ENCODE measurements at places on chromosomes 6 and 20. TPM values are rescaled to one million over a fixed set of nuclear protein-coding genes. Genes with fewer than 3 reads are reported as not detected.

- no peak for DNase-seq
Observed at GRCh38 chr6:42349753-42350511, 101.8 kb downstream of the TRERF1 start.

Gene PTPRK
- total RNA-seq = 89.8 TPM

Gene ZMYND8
- 29.7 TPM for total RNA-seq

Gene C6orf132
- 21.3 TPM for total RNA-seq

GRCh38 chr6:139852488-139853140 lies 478.2 kb upstream of the CITED2 start:
- DNase-seq = peak; percentile 42

Gene PTPN1
- total RNA-seq = 80.5 TPM

GRCh38 chr6:17395112-17395511 lies 1.7 kb downstream of the CAP2 start:
- DNase-seq = no peak

- no peak for DNase-seq
Observed at GRCh38 chr6:121961619-121962125, 437.8 kb upstream of the HSF2 start.

Gene SAMD5
- 2.6 TPM for total RNA-seq

GRCh38 chr6:315921-316752 lies 23.9 kb downstream of the DUSP22 start:
- DNase-seq = no peak

DNA sequence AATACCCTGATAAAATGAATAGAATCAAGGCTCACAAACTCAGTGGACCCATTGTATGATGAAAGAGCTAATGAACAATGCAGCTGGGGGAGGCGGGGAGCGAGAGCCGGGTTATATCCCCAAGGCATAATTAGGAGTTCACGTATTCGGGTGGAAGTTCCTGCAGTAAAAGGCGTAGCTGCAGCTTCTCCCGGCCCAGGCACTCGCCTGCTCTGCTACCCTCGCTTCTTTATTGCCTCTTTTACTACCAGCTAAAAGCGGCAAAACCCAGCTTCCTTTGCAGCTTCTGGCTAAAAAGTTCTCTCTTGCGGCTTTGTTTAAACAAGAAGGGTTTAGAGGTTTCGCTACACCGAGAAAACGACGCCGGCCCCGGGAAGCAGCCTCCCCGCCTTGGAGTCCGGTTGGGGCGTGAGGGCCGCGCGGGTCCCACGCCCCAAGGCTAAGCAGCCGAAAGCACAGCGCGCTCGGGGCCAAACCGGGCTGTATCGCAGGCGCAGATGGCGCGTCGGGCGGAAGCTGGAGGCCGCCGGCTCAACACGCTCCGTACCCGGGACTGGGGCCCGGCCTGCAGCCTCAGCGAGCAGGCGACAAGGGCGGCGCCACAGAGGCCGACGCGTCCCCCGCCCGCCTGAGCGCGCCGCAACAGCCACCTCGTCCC lies 1.6 kb downstream of the ZBTB2 start:
- DNase-seq = peak; percentile 58

- no peak for DNase-seq
Observed at GRCh38 chr20:45452772-45453691, 16.5 kb upstream of the WFDC2 start.

DNA sequence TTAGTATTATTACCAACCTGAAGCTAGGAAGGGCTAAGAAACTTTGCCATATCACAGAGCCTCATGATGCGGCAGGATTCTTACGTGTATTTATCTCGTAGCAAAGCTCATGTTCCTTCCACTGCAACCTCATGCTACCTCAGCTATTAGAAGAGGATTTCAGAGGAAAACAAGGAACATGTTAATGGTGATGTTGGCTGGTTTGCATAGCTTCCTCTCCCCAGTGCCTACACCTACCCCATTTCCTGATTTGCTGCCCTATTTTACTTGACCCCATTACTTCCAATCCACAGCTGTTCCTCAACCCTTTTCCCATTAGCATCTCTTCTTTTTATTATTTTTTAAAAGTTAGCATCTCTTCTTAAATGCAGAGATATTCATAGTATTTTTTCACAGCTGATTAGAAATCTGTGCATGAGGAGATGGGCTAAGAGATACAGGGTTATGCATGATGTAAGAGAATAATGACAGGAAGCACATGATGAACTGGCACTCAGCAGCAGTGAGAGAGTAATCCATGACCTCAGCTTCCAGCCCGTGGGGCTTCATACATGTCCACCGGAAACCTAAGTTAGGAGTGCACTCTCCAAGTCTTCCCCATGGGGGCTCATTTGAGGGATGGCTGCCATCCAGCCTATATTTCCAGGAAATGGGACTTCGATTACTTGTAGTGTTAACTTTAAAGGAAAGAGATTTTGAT lies 106.1 kb upstream of the ASF1A start:
- no peak for DNase-seq

DNA sequence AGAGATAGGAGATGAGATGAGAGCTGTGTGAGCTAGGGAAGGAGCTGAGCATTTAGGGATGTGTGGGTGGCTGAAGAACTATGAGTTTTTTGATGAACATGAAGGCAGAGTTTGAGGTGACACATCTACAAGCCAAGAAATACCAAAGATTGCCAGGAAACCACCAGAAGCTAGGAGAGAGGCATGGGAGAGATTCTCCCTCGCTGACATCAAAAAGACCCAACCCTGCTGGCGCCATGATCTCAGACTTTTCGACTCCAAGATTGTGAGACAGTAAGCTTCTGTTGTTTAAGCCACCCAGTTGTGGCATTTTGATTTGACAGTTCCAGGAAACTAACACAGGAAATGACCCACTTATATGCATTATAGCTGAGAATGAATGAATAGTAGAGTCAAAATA lies 790.9 kb downstream of the TFAP2A start:
- no peak for DNase-seq

- no peak for DNase-seq
Observed at GRCh38 chr20:25269833-25270170, 21.9 kb downstream of the PYGB start.

- DNase-seq = no peak
Observed at GRCh38 chr20:31816221-31816620, 2.9 kb upstream of the MYLK2 start.

Gene DSN1
- total RNA-seq = 22.6 TPM

GRCh38 chr6:168368066-168368820 lies 48.7 kb upstream of the DACT2 start:
- no peak for DNase-seq

Gene SLC35D3
- total RNA-seq = not detected

- DNase-seq = no peak
Observed at GRCh38 chr20:4722571-4722970, 862 bp downstream of the PRND start.

Gene LY6G5B
- 4.3 TPM for total RNA-seq

- no peak for DNase-seq
Observed at GRCh38 chr20:6635034-6635736, 132.3 kb upstream of the BMP2 start.

DNA sequence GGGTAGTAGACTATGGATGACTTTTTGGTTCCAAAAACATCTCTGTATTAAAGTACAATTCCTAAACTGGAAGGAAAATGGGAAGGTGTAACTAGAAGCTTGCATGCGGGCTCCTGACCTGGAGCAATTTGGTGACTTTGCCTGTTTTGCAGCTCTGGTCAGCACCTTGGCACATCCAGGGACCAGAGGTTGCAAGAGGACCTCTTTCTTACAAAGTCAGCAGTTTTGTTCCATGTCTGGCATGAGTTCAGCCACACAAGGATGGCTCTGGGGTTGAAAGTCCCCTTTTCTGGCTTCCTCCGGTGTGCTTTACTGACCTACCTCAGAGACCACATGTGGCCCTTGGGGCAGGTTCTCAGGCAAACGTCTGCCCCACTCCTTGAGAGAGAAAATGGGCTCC lies 22.7 kb upstream of the CD93 start:
- no peak for DNase-seq

GRCh38 chr20:50682947-50683530 lies 8.3 kb downstream of the RIPOR3 start:
- DNase-seq = no peak

- DNase-seq = no peak
Observed at GRCh38 chr6:35011096-35012041, 122.3 kb downstream of the ANKS1A start.

Gene RCAN2
- not detected for total RNA-seq

GRCh38 chr6:41058783-41059181 lies 5.8 kb downstream of the APOBEC2 start:
- no peak for DNase-seq

- DNase-seq = no peak
Observed at GRCh38 chr6:169979873-169980432, 228.5 kb downstream of the ERMARD start.

GRCh38 chr6:35179901-35180535 lies 33.7 kb upstream of the SCUBE3 start:
- no peak for DNase-seq

Gene DEFB124
- total RNA-seq = not detected

- DNase-seq = no peak
Observed at GRCh38 chr6:8029243-8029870, 34.8 kb downstream of the BLOC1S5 start.

Gene PTCRA
- total RNA-seq = not detected

DNA sequence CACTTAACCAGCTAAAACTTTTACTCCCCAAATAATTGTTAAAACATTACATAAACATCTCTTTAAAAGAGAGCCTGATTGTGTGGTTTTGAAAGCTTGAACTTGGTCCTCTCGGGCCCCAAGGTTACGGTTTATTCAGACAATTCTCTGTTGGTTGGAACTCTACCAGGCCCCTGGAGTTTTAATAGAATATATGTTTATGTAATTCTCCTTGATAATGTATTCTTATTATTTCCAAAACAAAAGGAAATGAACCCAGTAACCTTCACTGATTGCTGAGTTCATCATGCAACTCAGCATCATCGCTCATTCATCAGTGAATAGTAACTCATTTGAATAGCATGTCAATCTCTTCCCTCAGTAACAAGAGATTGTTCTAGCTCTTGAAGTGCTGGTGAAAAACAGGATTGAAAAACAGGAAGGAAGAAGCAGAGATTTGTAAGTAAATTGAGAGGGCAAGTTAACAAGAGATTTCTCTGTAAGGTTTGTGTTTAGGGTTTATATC lies 464.5 kb upstream of the MARCKS start:
- no peak for DNase-seq

- no peak for DNase-seq
Observed at GRCh38 chr6:111423055-111423633, 59.9 kb downstream of the REV3L start.

GRCh38 chr6:156160007-156160794 lies 617.0 kb upstream of the ARID1B start:
- DNase-seq = no peak

GRCh38 chr6:90846824-90847223 lies 260.0 kb upstream of the MAP3K7 start:
- peak; percentile 56 for DNase-seq

Gene RAET1L
- total RNA-seq = 1.1 TPM

GRCh38 chr20:3342766-3343165 lies 64.7 kb downstream of the DNAAF9 start:
- DNase-seq = no peak

DNA sequence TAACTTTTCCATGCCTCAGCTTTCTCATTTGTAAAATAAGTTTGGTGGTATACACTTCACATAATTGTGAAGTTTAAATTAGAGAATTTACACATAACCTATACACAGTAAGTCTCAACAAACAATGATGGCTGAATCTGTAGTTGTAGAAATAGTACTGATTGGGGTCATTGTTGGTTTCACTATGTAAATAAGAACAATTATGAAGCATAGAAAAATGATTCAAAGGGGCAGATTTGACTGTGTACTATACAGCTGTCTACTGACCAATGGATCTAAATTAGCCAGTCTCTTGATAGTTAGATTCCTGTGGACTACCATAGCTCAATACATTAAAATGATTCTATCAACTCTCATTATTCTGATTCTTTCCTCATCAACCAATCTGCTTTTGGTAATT lies 181.1 kb upstream of the STXBP5 start:
- no peak for DNase-seq

- DNase-seq = no peak
Observed at GRCh38 chr20:48478806-48479585, 348.8 kb downstream of the PREX1 start.

GRCh38 chr20:8522168-8522567 lies 390.1 kb downstream of the PLCB1 start:
- no peak for DNase-seq

Gene THBS2
- total RNA-seq = 345 TPM

- no peak for DNase-seq
Observed at GRCh38 chr20:57092900-57093530, 173.4 kb downstream of the BMP7 start.

All from foreskin keratinocyte (primary cell).